ENCODE measurements at places on chromosomes 4 and X.

DNA sequence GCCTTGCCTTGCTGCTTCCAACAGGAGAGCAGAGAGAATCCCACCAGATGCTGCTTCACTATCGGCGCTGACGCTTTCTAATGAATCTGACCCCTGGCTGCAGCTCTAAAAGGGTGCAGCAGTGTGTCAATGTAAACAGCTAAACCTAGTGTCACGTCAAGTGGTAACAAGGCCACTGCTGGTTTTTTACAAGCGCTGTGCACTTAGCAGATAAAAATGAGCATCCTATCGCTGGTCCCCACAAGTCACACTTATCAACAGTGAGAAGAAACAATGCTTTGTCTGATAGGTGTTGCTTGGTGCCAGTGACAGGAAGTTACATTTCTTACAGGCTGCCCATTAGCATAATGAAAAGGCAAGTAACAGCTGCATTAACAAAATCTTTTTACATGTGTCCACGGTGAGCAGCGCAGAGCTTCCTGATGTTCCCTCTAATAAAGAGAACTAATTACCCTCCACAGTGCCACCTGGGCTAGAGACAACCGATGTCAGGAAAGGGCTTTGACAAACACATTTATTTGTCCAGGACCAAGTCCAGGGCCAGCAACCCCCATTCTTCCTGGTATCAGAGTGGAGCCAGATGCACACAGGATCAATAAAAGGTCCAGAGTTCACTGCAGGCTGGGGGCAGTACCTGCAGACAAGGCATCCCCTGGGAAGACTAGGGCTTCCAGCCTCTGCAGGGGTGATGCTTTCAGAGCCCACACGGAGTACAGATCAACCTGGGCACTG is 176.0 kb downstream of the MGST2 start:
- DNase-seq = no peak

DNA sequence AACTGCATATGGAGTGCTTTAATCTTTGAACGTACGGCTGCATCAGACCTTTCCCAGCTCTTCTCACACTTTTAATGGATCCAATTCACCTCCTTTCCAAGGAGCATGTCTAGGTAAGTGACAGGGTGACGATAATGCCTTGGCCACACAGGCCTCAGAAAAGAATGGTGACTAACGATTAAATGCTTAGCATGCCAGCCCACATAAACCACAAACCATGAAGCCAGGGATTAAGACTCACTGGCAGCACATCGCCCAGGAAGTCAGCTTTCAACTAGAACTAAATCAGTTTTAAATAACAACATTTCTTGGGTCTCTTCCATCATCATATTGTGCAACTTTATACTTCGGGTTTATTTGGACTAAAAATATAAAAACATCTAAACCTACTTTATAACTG is 28.7 kb downstream of the INPP4B start:
- DNase-seq = no peak

DNA sequence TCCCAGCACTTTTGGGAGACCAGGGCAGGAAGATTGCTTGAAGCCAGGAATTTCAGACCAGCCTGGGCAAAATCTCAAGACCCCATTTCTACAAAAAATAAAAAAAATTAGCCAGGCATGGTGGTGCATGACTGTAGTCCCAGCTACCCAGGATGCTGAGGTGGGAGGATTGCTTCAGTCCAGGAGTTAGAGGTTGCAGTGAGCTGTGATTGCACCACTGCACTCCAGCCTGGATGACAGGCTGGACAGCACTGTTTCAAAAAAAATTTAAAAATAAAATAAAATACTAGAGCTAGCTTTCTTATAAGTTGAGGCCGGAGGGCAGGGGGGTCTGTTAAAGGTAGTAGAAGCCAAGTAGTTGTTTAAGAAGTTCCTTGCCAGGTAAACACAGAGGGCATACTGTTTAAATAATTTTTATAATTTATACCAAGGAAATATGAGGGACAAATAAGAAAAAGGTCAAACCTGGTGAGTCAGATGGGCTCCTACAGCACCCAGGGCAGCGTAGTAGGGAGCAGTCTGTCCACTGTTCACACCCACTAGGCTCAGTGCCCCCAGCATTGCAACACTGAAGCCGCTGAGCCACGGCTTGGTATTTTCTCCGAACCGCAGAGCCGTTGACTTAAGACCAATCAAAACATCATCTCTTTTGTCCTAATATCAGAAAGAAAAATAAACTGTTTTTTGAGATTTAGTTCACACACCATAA is 17.3 kb downstream of the COQ2 start:
- DNase-seq = no peak

GRCh38 chr4:18025288-18025687 is 3.7 kb upstream of the LCORL start:
- no peak for DNase-seq

DNA sequence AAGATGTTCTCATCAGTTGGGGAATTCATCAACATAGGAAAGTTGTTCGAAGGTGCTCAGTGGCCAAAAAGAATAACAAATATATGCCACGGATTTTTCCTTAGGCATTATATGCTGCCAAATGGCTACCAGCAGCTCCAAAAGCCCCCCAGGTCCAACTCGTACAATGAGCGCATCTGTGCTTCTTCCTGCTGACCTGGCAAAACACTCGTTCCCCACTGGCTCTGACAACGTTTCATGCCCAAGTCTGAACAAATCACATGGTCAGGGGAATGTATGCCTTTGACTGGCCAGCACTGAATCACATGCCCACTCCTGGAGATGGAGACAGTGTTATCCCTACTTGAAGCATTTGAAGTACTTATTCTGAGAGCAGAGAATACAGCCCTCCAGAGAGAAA is 59.9 kb upstream of the SPP1 start:
- no peak for DNase-seq

- DNase-seq = no peak
Observed at GRCh38 chr4:149426461-149426860, 389.2 kb downstream of the IQCM start.

- DNase-seq = no peak
Observed at GRCh38 chr4:76689145-76689817, 208.7 kb downstream of the SOWAHB start.

DNA sequence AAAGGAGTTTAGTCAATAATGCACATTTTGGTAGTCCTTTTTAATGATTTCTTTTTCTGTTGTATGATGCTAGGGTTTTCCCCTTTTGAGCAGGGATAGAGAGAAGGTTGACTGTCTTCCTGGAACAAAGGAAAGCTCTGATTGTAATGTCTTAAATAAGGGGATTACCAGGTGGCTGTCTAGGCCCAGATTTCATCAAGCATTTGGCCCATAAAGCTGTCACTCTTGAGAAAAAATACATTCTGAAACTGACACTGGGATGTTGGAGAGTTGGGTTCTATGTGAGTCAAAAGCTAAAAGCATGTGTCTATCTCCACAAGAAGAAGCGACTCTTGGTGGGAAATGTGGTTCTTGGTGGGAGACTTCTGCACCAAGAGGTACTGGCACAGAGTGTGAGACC is 26.4 kb downstream of the KIAA1210 start:
- no peak for DNase-seq

GRCh38 chr4:101292214-101292613 is 55.1 kb downstream of the PPP3CA start:
- DNase-seq = no peak

DNA sequence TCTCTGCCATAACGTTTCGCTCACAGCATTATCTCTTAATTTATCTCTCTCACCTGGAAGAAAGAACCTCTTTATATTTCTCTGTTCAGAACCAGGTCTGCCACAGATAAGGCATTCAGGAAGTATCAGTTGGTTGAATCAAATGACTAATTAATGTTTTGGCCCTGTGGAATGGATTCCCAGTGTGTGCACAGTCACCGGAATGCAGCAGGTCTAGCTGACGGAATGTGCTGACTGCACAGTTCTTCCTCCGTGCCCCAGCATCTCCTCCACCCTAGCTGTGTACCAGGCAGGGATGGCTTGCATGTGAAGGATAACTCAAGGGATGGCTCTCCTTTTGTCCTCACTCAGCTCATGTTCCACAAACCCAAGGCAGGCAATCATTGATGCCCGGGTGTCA is 141.8 kb upstream of the MSX1 start:
- DNase-seq = no peak

- DNase-seq = no peak
Observed at GRCh38 chr4:74793757-74794381, 454 bp downstream of the BTC start.

GRCh38 chr4:113788888-113789287 is 27.4 kb upstream of the CAMK2D start:
- no peak for DNase-seq

DNA sequence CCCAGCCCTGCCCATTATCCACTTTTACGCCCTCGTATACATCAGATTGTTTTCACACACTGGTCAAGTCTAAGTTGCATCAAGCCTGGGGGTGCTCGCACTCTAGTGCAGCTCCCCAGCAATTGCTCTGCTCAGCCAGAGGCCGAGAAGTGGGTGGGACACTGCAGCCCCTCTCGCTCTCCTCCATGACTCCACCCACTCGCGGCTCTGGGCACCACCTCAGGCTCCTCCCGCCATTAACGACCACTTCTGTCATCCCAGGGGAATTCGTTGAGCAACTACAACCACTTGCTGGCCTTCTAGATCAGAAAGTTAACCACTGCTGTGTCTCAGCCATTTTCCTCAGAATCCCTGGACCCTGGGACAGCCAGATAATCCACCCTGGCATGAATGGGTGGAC is 53.6 kb downstream of the ETNPPL start:
- no peak for DNase-seq

DNA sequence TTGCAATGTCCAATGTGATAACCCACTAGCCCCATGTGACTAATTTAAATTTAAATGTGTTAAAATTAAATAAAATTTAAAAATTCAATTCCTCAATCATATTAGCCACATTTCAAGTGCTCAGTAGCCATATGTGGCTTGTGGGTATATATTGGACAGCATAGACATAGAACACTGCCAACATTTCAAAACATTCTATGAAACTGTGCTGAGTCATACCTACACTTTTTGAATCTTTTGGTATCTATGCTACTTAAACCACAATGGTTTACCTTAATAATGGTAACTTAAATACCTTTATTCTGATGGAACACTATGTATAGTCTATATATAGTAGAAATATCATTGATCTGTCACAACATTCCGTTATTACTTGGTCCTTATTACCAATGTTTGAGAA is 223.4 kb upstream of the ATOH1 start:
- DNase-seq = no peak

DNA sequence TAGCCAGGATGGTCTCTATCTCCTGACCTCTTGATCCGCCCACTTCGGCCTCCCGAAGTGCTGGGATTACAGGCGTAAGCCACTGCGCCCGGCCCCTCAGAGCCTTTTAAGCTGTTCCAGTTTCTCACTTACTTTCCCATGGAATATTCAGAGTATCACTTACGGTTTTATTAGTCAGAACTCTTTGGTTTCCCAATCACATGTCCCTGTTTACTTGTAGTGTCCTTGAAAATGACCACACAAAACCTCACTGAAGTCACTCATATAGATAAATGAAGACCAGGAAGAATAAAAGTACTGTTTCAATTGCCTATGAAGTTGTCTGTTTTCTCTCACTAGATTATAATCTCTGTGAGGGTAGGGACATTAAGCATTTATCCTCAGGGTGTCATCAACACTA is 217.2 kb upstream of the HCCS start:
- DNase-seq = no peak

DNA sequence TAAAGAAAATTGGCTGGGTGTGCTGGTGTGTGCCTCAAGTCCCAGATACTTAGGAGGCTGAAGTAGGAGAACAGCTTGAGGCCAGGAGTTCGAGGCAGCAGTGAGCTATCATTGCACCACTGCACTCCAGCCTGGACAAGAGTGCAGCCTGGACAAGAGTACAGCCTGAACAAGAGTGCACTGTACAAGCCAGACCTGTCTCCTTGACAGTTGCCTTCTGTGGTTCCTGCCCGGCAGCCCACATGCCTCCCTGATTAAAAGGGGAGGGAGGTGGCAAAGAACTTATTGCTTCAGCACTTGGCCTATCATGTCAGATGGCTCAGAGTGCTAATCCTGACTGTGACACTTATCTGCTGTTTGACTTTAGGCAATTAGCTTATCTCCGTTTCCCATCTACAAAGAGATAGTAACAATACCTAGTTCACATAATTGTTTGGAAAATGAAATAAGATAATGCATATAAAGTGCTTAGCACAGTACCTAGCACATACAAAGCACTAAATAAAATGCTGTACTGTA is 249.1 kb downstream of the DCLK2 start:
- no peak for DNase-seq

DNA sequence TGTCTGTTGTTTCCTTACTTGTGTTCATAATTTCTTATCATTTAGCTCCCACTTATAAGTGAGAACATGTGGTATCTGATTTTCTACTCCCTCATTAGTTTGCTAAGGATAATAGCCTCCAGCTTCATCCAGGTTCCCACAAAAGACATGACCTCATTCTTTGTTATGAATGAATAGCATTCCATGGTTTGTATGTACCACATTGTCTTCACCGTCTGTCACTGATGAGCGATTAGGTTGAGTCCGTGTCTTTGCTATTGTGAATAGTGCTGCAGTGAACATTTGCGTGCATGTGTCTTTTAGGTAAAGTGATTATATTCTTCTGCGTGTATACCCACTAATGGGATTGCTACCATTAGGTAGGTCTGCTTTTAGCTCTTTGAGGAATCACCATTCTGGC is 624.3 kb upstream of the EPHA5 start:
- DNase-seq = no peak

GRCh38 chrX:155313766-155314165 is 20.6 kb downstream of the CLIC2 start:
- no peak for DNase-seq

- no peak for DNase-seq
Observed at GRCh38 chr4:169744601-169745000, 13.1 kb downstream of the HPF1 start.

DNA sequence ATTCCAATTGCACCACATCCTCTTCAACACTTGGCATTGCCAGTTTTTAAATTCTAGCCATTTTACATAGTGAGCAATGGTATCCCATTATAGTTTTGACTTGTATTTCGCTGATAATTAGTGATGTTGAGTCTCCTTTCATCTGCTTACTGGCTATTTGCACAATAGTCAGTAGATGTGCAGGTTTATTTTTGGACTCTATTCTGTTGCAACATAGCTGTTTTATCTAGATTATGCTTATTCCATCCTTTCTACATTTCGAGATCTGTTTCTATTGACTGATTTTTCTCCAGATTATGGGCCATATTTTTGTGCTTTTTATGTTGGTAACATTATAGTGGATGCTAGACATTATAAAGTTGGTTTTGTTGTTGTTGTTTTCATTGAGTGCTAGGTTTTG is 106.1 kb downstream of the WWC2 start:
- no peak for DNase-seq

- no peak for DNase-seq
Observed at GRCh38 chr4:79015411-79015810, 76.2 kb upstream of the PAQR3 start.

All from midbrain (tissue), 1 donor.